SK-MEL-5 (cell line): ENCODE measurements at places on chromosomes 11 and 22. TPM values are rescaled to one million over a fixed set of nuclear protein-coding genes. Genes with fewer than 3 reads are reported as not detected.

OTUB1 gene
- total RNA-seq, result 37.3 and 39.2 TPM in 2 replicates

GPHA2 gene
- total RNA-seq, result not detected in 2 replicates

- DNase-seq, result no peak
Observed at GRCh38 chr11:69664103-69664775, 10.9 kb downstream of the LTO1 start.

- DNase-seq, result no peak
Observed at GRCh38 chr11:17211286-17211685, 3.5 kb upstream of the PIK3C2A start.

DNA sequence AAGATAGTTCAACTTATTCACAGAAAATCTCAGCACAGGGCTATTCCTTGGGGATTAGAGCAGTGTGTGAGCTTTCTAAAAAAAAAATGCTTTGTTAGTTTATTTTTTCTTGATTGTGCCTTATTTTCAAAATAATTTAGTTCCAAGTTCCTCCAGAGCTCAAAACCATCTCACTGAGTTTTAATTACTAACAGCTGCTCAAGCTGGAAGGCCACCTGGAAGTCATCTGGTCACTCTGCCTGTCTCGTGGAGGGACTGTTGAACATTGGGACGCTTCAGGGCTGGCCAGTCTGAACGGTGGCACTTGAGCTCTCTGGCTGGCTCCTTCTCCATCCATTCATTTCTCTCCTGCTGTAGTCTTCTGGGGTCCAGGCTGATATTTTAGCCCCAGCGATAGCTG lies 4.0 kb downstream of the OR51E1 start:
- DNase-seq, result no peak

PVALB gene
- not detected in 2 replicates for total RNA-seq

- DNase-seq, result no peak
Observed at GRCh38 chr22:36323182-36323854, 64.4 kb downstream of the MYH9 start.
